ENCODE measurements at places on chromosomes 5 and 9.

- no peak for DNase-seq
Observed at GRCh38 chr5:143008809-143009521, 238.8 kb downstream of the ARHGAP26 start.

- no peak for DNase-seq
Observed at GRCh38 chr9:69768716-69769115, 8.9 kb upstream of the PTAR1 start.

GRCh38 chr5:98573834-98574320 lies 199.6 kb upstream of the RGMB start:
- DNase-seq = no peak

DNA sequence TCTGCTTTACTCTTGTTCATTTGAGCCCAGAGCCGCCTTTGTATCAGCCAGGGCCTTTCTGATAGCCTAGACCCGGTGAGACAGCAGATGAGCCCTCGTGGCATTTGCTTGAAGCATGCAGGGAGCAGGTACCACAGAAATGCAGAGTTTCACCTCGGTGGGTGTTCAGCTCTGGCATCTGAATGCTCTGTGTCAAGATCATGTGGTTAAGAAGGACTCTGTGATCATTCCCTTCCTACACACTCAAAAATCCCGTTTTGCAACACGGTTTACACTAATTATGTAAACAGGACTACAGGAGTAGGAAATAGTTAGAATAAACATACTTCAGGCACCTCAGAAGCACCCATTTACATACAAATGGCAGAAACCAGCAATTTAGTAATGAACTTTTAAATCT lies 67.2 kb downstream of the MVB12B start:
- DNase-seq = no peak

DNA sequence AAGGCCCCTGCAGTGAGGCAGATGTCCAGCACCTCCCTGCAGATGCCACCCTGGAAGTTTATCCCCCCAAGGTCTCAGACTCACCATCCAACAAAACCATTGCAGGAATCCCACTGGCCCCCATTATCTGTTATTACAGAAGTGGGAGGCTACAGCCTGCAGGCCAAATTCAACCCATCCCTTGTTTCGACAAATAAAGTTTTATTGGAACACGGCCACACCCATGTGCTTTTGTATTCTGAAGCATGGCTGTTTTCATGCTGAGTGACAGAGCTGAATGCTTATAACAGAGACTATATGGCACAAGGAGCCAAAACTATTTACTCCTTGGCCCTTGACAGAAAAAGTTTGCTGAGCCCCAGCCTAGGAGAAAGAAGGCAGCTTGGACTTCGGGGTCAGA lies 428.8 kb downstream of the CDK5RAP2 start:
- DNase-seq = no peak

DNA sequence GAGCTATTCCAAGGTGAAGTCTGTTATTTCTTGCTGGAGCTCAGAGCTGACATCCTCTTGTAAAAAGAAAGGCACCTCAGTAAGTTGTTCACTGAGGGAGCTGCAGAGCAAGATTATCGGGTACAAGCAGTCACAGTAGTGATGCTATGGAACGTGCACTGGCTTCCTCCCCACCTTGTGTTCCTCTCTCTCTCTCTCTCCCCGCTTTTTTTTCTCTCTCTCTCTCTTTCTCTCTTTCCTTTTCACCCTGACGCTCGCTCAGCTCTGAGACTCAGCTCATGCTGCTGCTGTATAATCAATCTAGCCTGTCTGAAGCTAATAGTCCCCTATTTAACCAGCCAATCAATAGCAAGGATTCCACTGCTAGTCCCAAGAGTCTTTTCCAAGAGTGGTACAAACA lies 587.6 kb upstream of the CDH18 start:
- DNase-seq = no peak

DNA sequence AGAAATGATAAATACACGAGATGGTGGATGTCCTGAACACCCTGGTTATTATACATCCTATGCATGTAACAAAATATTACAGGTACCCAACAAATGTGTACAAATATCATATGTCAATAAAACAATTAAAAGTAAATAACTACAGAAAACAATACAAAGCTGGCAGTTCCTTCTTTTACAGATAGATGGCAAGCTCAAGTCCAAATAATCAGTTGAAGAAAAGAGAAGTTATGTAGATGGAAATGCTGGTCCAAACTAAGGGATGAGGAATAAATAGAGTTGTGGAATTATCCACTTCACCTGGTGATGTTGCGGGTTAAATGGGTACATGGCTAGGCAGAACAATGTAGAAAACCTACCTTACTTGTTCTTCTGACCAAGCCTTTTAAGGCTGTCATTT lies 79.4 kb downstream of the PALM2AKAP2 start:
- no peak for DNase-seq

GRCh38 chr9:113274474-113275156 lies 757 bp downstream of the CDC26 start:
- DNase-seq = peak; percentile 7

DNA sequence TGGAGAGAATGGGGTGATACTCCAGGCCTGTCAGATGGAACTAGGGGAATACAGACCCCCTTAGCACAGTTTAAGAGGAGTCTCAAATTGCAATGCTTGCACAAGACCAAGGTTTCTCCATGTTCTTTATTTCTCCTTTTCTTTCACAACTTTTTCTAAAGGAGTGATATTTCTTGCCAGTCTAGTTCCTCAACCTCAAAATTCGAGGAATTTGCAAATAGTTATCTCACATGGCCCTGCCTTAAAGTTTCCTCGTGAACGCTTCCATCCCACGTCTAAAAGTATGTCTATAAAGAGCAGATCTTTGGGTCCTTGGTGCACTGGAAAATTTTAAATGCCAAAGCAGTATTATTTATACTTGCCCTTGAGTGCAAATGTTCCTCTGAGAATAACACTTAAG lies 373.8 kb upstream of the KLF4 start:
- no peak for DNase-seq

DNA sequence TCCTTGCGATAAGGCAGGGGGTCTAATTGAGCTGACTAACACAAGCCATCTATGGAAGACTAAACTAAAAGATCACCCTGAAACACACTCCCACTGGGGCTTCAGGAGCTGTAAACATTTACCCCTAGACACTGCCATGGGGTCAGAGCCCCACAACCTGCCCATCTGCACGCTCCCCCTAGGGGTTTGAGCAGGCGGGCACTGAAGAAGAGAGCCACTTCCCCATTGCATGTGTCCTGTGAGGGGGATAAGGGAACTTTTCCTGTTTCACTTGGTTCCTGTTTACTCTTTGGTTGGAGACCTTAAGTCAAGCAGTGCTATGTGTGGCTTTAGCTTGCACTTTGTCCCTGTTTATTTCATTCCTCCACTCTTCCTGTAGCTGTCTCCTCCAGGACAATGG lies 1929.5 kb upstream of the CDH9 start:
- no peak for DNase-seq

DNA sequence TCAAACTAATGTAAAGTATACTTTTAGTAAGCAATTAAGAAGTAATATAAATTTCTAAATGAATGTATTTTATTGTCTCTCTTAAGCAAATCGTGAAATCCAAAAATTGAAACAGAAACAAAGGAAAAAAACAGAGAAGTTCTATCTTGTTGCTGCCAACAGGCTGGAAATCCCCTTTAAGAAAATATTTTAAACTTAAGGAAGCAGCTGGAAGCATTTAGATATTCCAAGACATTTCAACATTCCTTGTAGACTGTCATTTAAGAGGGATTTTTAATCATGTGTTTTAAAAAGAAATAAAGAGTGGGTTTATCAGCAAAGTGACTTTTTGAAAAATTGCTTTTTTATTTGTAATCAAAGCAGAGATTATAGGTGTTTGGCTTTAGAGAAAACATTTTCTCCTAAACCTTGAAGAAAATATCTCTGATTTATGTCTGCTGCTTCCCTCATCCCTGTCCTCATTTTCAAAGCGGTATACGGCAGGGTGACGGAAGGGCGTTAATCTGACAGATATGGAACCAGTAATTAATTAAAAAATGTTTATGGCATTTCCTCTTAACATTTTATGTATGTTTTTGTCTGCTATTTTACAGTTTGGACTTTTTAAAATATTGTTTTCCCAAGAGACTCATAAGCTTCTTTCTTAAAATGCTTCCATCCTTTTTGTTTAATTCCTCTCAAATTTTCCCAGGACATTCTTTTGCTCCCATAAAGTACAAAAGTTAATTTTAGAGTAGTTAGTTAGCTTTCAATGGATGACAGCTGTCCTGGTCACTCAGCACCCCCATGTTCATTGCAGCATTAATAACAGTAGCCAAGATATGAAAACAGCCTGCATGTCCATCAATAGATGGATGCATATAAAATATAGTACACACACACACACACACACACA lies 245.6 kb downstream of the LURAP1L start:
- DNase-seq = no peak

DNA sequence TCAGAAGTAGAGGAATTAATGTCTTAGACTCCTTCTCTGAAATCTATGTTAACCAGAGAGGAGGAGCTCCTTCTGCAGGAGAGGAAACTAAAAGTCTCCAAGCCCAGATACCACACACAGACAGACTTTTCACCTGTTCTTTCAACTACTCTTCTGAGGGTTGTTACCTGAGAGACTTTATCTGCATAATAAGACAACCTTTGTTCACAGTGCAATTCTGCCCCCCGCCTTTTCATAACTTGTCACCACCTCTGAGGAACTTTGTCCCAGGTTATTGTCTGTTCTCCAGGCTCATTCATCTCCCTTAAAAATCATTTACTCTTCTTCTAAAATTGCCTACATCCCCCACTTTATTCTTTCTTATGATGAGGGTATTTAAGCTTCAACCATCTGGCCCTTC lies 9.4 kb upstream of the GALNT10 start:
- no peak for DNase-seq

- no peak for DNase-seq
Observed at GRCh38 chr5:15021266-15022046, 149.9 kb upstream of the ANKH start.

All from caudate nucleus (tissue), 63 donors.